ENCODE measurements at places on chromosomes 2 and 18. TPM values are rescaled to one million over a fixed set of nuclear protein-coding genes. Genes with fewer than 3 reads are reported as not detected.

The SALL3 gene
- total RNA-seq, result not detected

The SLC19A3 gene
- not detected for total RNA-seq

DNA sequence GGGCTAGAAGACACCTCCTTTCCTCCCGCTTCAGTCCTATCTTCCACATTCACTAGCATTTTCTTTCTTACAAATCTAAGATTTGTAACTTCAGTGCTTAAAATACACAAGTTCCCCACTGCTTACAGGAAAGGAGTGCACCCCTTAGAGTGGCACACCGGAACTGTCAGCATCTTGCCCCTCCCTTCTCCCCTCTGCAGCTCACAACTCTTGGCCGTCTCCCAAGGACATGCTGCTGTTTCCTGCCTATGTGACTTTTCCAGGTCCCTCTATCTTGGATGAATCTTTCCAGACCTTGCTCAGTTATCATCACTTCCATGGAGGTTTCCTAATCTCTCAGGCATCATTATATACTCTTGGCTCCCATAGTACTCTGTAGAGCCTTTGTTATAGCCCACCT lies 334.8 kb downstream of the CELF4 start:
- DNase-seq, result no peak

- no peak for DNase-seq
These were observed 104.3 kb downstream of the TTC27 start for GRCh38 chr2:32732120-32732519.

The FZD7 gene
- total RNA-seq, result 1.8 TPM

The NOL4 gene
- total RNA-seq, result not detected

- DNase-seq, result no peak
These were observed 78.1 kb upstream of the TTC39C start for GRCh38 chr18:23936381-23936958.

All from spleen (tissue), 13 donors.